ENCODE measurements at places on chromosomes 3 and 15.

DNA sequence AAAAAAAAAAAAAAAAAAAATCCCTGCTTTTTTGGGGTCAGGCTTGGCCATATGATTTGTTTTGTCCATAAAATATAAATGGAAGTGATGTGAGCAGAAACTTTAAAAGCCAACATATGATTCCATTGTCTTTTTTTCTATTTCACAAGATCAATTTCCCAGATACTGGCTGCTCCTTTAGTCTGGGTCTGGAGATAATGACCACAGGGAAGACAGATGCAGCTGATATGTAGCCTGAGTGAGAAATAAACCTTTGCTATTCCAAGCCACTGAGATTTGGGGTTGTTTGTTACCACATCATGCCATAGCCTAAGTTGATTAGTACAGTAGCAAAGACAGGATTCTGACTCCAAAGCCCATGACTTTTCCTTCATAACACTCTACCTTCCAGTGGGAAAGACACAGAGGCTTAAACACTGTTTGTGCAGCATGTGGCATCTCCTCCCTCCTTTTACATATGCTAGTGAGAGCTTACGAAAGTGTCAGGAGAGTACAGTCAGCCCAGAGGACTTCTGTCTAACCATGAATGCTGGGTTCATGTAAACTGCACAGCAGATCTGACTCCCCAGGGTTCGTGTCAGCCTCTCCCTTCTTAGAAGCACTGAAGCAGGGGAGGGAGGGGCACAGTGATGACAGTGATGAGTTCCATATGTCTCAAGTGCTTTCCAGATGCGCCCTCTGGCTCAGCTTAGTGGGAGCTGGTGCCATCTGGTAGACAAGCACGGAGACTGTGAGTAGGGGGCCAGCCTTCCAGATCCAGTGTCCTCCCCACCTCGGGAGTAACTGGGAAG is 36.7 kb upstream of the SLC7A14 start:
- DNase-seq, result peak; percentile 80

- DNase-seq, result no peak
Observed at GRCh38 chr15:95795386-95795785, 535.1 kb upstream of the NR2F2 start.

DNA sequence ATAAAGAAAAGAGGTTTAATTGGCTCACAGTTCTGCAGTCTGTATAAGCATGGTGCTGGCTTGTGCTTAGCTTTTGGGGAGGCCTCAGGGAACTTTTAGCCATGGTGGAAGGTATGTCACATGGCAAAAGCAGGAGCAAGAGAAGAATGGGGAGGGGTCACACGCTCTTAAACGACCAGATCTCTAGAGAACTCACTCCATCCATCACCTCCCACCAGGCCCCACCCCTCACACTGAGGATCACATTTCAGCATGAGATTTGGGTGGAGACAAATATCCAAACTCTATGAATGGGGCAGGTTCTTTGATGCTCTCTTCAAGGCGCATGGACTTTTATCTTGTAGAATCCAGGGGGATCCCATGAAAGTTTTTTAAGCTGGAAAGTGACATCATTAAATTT is 75.7 kb downstream of the ITPR1 start:
- no peak for DNase-seq

GRCh38 chr3:98514948-98515347 is 7.8 kb downstream of the CLDND1 start:
- DNase-seq, result no peak

- no peak for DNase-seq
Observed at GRCh38 chr15:75684648-75685047, 28.0 kb downstream of the CSPG4 start.

DNA sequence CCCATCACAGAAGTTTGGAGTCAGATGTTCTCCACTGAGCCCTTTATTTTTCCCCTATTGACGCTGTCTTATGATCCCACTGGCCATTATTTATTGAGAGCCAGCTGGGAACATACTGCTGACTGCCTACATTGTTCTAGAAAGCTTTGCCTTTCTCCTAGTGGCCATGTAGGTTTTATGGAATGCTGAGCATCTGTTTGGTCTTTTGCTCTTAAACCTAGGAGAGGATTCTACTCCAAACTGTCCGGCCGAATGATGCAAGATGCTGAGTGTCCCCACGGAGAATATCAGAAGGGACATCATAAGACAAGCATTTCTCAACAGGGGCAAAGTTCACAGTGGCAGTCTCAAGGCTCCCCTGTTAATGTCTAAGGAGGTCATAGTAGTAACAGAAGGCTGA is 171.4 kb downstream of the ARRDC4 start:
- DNase-seq, result no peak

Measured in left renal pelvis (tissue), 4 donors.